ENCODE measurements at places on chromosomes 2 and 18. TPM values are rescaled to one million over a fixed set of nuclear protein-coding genes. Genes with fewer than 3 reads are reported as not detected.

GRCh38 chr18:36539674-36540231, 242.2 kb downstream of the FHOD3 start:
- DNase-seq = no peak

- no peak for DNase-seq
These were observed 5.7 kb upstream of the DNER start for GRCh38 chr2:229719926-229720647.

DNA sequence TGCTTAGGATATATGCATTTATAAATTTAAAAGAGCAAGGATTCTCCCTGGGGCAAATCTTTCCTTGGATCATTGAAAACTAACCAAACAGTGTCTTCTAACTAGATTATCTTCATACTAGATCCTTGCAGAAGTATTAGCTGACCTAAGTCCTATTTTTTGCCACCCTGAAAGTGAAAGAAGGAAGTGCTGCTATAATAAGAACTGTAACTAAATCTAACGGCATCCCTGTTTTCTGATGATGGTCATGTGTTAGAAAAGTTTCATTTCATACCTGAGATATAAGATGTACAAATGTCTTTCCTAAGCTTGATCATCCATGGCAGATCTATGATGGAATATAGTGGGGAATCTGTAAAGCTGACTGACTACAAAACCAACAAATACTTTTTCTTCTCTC, 102.7 kb downstream of the MAP2 start:
- no peak for DNase-seq

DNA sequence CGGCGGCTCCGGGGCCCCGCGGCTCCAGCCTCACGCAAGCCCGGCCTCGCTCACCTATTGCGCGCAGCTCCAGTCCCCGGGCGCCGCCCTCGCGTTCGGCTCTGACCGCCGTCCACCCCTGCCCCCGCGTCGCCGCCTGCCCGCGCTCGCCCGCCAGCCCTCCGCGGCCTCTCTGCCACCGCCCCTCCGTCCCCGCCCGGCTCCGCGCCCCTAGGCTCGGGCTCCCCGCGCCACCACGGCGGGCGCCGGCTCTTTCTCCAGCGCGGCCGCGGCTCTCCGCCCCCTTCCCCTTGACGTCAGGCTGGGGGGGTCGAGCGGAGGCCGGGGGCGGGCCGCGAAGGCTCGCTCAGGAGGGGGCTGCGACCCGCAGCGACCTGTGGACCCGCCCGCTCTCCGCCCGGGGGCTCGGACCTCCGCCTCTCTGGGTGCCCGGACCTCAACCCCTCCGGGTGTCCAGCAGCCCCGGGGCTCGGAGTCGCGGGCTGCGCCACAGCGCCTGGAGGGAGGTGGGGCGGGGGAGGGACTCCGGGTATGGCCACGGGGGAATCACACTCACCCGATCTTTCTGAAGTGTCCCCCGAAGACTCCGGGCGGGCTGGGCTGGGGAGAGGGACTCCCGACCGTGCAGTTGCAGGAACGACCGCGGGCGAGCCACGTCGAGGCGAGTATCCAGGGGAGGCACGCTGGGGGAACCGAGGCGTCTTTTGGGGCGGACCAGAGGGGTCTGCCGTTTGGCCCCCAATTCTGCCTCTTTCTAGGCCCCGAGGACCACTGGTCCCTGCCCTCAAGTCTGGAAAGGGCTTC, at the start of gene SEMA4C:
TSS of gene SEMA4C (minus strand) at position 259 of the 804 bp plus-strand sequence. CDS start 2,194 bp downstream, outside the sequence.
- no peak for DNase-seq

- DNase-seq = no peak
These were observed 106.9 kb downstream of the CDK15 start for GRCh38 chr2:201913201-201913600.

- peak; percentile 83 for DNase-seq
These were observed 3.4 kb downstream of the GEN1 start for GRCh38 chr2:17757321-17757720.

- DNase-seq = no peak
These were observed 533.4 kb downstream of the ERBB4 start for GRCh38 chr2:212005085-212005671.

DNA sequence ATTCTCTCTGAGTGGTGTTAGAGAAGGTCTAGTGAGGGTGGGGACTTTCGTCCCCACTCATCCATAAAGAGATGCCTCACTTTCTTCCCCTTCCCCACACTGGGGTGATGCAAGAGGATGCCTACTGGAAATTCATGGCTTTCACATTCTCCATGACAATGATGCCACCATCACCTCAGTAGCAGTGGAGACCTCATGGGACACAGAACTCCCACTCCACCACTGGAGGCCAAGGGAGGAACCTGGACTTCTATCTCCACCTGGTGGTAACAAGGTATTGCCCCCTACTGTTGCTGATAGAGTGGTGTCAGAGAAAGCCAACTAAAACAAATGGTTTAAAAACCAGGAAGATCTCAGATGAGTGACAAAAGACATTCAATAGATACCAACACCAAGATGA, 110.9 kb downstream of the INHBB start:
- DNase-seq = no peak

DNA sequence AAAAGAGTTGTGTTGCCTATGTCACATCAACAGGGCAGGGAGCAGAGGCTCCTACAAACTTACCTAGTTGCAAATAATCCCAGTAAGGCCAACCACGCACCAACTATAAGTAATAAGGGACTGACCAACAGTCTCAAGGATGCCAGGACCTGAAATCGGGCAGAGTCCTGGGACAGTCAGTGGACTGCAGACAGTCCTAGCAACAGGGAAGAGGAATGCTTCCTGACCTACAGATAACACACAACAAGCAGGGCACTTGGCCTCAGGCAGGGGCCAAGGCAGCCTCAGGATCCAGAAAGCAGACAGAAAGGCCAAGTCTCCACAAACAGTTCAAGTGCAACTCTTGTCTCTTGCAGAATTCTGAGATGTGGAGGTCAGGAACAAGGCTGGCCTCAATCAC, 56.2 kb downstream of the GALNT14 start:
- no peak for DNase-seq

- DNase-seq = no peak
These were observed 381.1 kb downstream of the HRH4 start for GRCh38 chr18:24841536-24841935.

DNA sequence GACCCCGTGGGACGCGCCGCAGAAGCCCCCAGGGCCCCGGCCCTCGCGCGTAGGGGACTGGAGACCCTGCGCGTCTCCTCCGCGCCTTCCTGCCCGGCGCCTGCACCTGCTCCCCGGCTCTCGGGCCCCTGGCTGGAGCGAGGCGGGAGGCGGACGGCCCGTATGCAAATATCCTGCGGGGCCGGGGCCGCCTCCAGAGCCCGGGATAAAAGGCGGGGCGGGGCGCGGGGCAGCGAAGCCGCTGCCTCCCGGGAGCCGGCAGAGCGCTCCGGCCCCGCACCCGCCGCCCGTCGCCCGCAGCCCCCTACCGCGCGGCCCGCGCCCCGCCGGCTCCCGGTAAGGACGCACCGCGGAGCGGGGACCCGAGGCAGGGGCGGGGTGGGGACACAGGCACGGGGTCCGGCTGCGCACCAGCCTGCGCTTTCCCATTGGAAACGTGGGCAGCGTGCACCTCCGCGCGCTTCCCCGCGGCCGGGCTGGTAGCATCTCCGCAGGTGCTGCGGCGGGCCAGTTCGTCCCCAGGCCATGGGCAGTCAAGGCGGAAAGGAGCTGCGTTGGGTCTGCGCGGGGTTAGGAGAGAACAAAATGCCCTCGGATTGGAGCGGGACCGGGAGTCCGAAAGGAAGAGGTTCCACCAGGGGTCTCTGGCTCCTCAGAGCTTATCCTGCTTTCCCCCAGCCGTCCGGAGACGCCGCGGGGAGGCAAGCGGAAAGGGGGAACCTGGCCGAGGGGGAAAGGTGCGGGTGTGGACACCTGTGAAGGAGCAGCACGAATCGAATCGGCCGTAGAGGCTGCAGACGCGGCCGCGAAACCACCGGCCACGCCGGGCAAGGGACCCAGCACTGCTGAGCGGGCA, at the start of gene ATP6V1C2:
TSS of gene ATP6V1C2 (plus strand) at position 235 of the 856 bp plus-strand sequence. CDS start 1,220 bp downstream, outside the sequence.
- DNase-seq = no peak

DNA sequence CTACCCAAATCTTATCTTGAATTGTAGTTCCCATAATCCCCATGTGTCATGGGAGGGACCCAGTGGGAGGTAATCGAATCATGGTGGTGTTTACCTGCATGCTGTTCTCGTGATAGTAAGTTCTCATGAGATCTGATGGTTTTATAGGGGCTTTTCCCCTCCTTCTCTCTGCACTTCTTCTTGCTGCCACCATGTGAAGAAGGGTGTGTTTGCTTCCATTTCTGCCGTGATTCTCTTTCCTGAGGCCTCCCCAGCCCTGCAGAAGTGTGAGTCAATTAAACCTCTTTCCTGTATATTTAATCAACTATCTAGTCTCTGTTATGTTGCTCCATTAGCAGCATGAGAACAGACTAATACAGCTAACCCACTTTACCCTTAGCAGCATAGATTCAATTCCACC, 37.6 kb downstream of the CDC42EP3 start:
- no peak for DNase-seq

Gene UGT1A5
- total RNA-seq = not detected

Gene C1QL2
- total RNA-seq = not detected

Gene OR6B2
- not detected for total RNA-seq

Gene DUSP19
- total RNA-seq = 1.4 TPM

Gene RAB1A
- total RNA-seq = 126 TPM

Gene BOLL
- not detected for total RNA-seq

Gene STARD6
- not detected for total RNA-seq

Gene PAX3
- not detected for total RNA-seq

Gene UBXN2A
- 12.0 TPM for total RNA-seq

Gene RNF144A
- 65.3 TPM for total RNA-seq
